ENCODE measurements at places on chromosomes 2 and 18. TPM values are rescaled to one million over a fixed set of nuclear protein-coding genes. Genes with fewer than 3 reads are reported as not detected.

DNA sequence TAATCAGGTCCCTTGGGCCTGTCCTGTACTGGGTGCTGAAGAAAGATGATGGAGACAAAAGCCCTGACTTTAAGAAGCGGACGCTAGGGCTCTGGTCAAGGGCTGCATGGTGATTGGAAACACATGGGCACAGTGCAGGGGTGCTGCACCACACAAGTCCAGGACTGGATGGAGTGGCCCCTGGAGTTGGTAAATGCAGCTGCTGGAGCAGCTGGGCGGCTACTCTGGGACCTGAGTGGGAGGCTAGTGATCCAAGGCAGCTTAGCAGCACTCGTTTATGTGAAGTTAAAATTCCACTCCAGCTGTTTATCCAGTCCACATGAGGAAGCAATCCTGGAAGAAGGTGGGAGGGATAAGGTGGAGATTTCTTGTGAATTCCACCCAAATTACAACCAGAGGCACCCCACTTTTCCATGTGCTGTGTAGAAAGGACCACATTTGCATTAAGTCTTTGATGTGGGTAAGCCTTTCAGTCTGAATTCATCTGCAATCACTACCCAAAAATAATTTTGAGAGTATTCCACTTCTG is 24.9 kb downstream of the MERTK start:
- DNase-seq: peak; percentile 71

DNA sequence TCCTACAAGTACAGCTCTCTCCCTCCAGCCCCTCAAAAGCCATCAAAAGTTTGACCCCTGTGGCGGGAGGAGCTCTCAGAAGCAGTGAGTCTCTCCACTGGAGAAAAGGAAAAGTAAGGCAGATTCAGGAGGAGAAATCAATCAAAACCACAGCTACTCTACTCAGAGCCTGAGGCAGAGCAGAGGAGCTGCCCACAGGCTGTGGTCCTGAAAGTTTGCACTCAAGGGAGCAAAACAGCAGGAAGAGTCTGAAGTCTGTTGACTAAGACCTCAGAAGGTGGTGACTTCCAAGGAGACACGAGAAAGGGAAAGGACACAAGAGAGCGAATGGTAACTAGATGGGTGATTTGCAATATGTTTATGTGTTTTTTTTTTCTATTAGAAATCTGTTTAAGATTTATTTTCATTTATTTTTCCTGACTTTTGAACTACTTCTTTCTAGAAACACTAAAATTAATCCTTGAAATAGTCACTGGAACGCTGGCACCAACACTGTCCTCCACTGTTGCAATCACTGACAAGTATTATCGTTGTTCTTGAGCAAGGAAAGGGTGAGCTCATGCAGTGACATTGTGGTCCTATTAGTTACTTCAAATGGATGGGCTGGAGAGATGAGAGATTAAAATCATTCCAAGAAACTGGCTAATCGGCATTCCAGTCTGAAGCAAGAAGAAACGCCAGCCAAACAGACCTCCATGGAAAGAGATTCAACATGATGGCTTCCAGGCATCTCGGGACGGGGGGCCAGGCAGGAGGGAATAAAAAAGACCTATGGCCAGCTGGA is 35.8 kb downstream of the PID1 start:
- peak; percentile 42 for DNase-seq

- DNase-seq: no peak
Observed at GRCh38 chr2:221463241-221463896, 108.7 kb downstream of the EPHA4 start.

DNA sequence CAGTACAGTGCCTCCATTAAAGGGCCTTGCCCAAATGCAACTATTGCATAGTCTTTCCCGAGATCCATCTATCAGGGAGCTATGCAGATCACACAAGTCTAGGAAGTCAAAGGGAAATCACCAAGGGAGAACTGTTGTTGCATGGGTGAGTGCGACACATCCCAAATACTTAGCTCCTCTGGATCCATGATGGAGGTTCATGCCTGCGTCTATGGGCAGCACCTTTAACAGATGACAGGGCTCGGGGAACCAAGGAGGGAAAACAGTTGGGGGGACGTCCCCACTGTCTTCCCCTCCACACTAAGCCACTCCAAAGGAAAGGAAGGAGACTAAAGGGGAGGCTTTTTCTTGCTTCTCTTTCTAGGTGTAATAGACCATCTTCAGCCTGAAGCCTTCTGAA is 552.8 kb upstream of the PKDCC start:
- DNase-seq: no peak

Gene NOTO
- not detected for total RNA-seq
